ENCODE measurements at places on chromosomes 2 and 18.

- no peak for DNase-seq
Observed at GRCh38 chr18:78632111-78632541, 347.5 kb upstream of the SALL3 start.

DNA sequence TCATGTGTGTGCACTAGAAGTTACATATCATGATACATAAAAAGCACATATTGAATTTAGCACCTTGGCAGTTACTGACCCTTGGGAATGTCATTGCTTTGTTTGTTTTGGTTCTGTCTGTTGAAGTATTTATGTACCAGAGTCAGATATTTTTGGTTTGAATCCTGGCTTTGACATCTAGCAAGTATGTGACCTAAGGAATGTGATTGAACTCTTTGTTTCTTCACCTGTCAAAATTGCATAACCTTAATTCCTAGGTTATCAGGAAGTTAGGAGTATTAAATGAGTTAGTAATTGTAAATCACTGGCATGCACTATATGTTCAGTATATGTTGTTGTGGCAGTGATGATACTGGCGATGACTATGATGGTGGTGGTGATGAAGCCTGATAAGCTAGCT, 1003.5 kb upstream of the NRXN1 start:
- DNase-seq, result no peak

DNA sequence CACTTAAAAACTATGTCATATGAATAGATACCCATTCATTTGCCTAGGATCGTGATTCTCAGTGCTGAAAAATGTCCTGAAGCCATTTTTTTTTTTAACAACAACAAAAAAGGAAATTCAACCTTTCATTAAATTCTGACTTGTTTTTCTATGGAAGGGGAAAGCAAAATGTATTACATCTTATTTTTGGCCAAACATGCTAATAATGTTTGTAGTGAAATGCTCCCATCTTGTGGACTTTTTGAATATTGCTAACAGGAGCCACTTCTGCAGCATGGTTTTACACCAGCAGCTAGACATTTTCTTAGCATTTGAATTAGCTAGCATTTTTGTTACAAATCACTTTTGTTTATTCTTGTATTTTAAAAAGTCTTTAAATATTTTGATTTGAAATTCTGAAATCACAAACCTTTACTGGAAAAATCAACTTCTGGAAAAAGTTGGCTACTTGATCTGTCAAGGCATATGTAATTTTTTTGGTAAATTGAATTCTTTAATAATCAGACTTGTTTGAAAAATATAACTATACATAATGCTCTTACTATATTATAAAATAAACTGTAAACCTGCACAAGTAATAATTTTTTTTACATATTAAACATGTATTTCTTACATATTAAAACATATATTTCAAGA, 75.8 kb downstream of the KIDINS220 start:
- peak; percentile 70 for DNase-seq

DNA sequence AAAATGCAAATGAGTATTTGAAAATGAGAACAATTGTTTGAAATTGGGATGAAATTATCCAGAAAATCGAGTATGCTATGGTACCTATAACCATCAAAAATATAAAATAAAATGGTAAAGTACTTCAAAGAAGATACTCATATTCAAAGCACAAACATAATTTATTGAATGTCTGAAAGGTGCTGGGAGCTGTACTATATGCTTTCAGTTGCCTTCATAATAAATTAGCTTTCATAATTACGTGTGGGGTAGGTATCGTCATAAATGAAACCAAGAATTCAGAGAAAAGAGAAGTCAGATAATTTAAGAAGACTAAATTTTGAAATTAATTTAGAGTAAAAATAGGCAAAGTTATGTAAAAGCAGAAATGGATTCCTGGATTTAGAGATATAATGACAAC, 721.9 kb upstream of the ACVR2A start:
- DNase-seq, result no peak

DNA sequence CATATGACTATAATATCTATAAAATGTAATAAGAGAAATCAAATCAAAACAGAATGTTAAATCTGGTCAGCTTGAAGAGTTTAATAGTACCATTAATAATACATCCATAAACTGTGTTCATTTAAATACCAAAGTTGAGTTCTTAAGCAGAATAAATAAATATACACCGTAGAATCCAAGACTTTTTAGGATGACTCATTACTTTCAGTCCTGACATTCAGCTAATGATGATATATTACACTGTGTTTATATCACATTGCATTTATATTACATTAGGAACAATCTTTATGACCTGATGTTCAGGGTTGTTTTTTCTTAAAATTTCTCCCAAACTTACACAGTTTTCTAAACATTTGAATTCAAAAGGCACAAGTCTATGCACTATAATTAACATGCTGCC, 331.3 kb downstream of the SS18 start:
- DNase-seq, result no peak

DNA sequence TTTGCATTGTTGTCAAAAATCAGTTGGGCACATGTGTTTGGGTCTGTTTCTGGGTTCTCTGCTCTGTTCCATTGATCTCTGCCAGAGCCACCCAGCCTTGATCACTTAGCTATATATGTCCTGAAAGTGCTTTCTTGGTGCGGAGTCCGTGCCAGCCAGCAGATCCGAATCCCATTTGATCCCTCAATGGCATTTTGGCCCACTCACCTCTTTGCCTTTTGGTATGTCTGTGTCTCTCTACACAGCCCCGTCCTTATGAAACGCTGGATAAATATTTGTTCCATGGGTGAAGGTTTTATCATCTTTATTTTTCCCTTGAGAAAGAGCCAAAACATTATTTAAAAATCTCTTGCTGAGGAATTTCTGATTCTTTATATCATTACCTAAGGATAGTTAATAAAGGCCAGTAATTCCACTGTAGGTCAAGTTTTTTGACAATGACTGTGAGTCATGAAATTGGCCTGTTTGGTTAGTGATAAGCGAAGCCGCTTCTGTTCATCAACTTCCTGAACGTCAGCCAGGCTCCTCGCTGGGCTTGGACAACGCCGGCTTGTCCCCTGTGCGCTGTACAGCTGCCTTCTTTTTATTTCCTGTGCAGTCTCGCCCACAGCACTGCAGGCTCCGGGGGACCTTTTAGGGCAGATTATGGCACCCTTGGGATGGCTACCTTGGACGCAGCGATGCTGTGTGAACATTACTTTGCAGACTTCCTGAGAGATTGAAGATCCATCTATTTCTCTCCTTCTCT, 24.9 kb downstream of the MTCL1 start:
- peak; percentile 59 for DNase-seq

- DNase-seq, result no peak
Observed at GRCh38 chr2:217270485-217271121, 410.7 kb upstream of the TNP1 start.

DNA sequence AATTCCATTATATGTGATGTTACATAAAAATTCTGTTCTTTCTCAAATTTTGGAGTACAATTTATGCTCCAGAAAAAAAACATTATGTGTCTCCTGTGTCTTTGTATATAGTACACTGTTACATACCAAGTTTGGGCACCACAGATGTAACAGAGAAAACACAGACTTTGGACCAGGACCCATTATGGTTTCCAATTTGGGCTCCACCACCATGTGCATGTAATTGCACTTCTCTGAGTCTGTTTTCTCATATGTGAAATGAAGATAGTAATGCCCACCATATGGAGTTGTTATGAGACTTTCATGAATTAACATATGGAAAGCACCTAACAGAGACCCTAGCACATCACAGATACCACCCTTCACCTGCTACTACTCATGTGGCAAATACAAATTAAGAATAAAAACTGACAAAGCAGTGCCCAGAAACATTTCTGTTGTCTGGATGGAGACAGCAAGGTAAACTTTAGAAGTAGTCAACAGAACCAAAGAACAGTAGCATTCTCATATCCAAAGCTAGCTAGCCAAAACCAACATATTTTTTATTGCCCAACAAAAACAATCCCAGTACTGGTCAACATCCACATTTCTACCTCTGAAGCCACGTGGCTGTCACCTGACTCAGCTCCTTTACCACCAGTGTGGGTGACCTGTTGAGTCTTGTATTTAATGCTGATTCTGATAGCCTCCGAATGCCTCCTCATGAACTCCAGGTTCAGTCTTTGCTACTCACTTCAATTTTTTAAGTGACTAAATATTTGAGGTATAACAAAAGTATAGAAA, 42.9 kb downstream of the ANTXR1 start:
- no peak for DNase-seq

DNA sequence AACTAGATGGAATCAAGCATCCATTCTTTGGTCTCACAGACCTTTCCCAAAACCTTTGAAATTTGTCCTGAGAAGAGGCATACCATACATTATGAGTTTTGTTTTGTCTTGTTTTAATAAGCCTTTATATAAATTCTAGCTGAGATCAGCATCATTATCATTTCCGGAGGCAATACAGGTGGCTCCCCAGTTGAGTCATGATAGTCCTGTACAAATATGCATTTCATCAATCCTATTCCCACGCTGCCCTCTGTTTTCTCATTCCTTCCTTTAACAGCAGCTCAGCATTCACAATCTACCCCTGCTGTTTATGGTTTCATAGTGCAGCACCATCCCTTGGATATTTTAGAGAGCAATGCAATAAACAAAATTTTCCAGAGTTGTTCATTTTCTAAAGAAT, 216.7 kb downstream of the TXNL1 start:
- no peak for DNase-seq

DNA sequence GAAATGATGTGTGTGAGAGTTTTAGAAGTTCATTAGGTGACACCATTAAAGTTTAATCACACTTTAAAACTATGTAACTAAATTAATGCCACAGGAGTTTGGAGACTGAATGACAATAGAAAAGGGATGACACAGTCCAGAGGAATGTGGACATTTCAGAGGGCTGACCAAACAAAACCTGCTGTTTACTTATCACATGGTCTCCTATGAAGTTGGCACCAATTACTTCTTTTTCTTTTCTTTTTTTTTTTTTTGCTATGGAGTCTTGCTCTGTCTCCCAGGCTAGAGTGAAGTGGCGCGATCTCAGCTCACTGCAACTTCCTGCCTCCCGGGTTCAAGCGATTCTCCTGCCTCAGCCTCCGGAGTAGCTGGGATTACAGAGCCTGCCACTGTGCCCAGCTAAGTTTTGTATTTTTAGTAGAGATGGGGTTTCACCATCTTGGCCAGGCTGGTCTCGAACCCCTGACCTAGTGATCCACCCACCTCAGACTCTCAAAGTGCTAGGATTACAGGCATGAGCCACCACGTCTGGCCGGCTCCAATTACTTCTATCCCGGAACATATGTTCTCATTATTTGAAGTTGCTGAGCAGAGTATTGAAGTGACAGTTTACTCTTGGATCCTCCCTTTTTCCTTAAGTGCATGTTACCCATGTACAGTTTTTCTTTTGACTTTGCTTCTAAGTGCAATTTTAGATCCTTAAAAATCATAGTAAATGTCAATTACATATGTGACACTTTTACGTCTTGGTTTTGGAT, 4.3 kb downstream of the AGPS start:
- DNase-seq, result no peak

GRCh38 chr2:101409699-101410098, 22.4 kb upstream of the CREG2 start:
- DNase-seq, result no peak

DNA sequence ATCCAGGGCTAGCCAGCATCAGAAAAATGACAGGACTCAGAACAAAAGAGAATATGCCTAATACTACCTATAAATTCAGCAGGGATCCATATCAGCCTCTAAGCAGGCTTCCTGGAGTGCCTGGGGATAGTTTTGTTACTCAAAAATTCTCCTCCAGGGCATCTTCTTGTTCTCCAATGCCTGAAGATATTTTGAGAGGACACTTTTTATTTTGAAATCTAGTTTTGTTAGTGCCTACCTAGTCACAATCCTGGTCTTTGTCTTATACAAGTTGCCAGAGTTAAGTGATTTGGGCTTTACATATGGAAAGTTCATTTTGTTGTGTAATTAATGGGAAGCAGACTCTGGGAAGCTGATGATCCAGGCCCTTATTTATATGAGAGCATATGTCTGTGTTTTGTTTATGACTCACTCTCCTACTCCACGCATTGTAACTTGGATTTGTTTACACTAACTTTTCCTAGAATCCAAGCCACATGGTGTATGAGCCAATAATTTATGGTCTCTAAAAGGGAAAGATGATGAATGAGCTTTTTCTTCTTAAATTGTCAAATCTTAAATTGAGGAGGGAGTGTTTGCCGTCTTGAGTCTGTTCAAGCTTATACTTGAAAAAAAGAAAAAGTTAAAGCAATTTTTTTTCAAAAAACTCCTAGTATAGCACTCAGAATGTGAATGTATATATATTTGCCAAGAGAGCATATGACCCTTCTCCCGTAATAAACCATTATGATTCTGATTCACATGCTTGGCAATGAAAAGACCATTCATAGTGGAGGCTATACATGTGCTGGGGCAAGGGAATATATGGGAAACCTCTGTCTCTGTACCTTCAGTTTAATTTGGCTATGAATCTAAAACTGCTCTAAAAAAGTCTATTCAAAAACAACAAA, 370.3 kb downstream of the SETBP1 start:
- no peak for DNase-seq

DNA sequence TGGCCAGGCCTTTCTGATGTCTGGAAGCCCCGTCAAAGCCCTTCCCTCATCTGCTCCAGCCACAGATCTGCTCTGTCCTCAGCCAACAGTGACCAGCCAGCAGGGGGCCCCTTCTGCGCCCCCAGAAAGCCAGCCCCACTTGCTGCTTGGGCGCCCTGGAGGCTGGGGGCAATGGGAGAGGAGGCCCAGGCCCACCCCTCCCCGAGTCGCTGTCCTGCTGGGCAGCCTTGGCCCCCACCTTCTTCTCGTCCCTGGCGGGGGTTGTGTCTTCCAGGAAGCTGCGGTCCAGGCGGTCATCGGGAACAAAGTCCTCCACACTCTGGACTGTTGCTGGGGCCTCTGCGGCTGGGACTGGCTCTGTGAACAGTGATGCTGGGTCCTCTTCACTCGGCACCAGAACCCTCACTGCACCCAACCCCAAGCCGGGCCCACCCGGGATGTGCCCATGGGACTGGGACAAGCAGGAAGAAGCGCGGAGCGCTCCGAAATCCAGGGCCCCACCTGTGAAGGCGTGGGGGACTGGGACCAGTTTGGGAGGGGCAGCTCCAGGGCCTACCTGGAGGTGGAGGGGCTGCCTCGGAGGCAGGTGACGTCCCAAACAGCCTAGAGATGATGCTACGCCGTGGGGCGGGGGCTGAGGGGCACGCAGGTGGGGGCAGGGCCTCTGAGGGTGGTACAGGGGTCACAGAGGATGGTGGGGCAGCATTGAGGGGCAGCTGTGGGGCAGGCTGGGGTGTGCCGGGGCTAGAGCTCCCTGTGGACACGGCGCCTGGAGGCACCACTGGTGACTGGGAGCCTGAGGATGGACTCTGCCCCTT, 257.6 kb downstream of the ANKRD30B start:
- DNase-seq, result no peak

DNA sequence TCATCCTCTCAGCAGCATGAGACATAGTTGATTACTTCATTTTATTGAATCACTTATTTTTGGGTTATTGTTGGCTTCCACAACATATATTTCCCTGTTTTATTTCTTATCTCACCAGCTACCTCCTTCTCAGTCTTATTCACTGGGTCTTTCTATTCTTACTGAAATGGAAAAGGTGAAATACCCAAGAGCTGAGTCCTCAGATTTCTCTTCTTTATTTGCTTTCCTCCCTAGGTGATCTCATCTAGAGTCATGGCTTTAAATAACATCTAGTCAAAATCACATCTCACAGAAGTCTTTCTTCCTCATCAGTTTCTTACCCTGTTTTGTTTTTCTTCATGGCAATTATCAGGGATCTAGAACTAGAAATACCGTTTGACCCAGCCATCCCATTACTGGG, 105.0 kb upstream of the RBBP8 start:
- no peak for DNase-seq

Measured in NCI-H2081 (cell line).